ENCODE measurements at places on chromosomes 2 and 18.

GRCh38 chr2:9824956-9825720, 18.1 kb upstream of the TAF1B start:
- DNase-seq, result no peak

DNA sequence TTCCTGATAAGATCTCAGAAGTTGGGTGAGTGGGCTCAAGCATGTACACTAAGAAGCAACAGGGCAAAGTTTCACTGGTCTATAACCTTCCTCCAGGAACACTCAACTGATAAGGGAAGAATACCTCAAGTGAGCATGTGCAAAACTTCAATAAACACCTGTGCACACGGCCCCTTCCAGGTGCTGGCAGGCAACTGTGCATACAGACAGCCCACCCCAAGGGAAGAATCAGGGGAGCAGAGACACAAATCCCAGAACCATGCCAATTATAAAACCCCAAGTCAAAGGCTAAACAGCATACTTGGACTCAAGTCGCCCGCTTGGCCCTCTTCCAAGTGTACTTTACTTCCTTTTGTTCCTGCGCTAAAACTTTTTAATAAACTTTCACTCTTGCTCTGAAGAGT, 85.9 kb upstream of the RTN4 start:
- no peak for DNase-seq

- no peak for DNase-seq
Observed at GRCh38 chr2:180473456-180473855, 466.4 kb upstream of the CWC22 start.

- peak; percentile 47 for DNase-seq
Observed at GRCh38 chr18:28961669-28962228, 784.8 kb upstream of the CDH2 start.

- DNase-seq, result no peak
Observed at GRCh38 chr18:5584746-5585417, 41.1 kb upstream of the EPB41L3 start.

GRCh38 chr18:79772865-79773696, 24.7 kb upstream of the KCNG2 start:
- no peak for DNase-seq

- DNase-seq, result no peak
Observed at GRCh38 chr2:241188361-241189092, at the start of gene ANO7. ANO7 (plus strand) TSS chr2:241188677; CDS start chr2:241190064, 1,387 bp downstream.

DNA sequence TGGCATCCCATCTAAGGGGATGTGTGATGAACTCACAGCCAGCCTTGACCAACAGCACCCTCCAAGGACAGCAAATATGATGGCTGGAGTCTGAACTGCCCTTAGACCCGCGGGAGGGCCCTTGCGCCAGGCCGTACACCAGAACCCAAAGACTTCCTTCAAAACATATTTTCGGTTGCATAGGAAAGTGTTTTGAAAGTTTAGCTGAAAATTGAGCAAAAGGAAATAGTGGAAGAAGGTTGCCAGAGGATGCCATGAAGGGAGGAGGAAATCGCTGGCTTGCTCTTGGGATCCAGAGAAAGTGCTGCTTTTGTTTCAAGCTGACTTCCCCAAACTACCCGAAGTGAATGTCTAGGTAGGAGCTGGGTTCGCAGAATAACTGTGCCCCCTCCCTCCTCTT, 61.3 kb downstream of the IL1R2 start:
- no peak for DNase-seq

- no peak for DNase-seq
Observed at GRCh38 chr2:73937103-73937885, 10.6 kb downstream of the DGUOK start.

GRCh38 chr2:206876216-206876860, 63.0 kb upstream of the CPO start:
- DNase-seq, result no peak

DNA sequence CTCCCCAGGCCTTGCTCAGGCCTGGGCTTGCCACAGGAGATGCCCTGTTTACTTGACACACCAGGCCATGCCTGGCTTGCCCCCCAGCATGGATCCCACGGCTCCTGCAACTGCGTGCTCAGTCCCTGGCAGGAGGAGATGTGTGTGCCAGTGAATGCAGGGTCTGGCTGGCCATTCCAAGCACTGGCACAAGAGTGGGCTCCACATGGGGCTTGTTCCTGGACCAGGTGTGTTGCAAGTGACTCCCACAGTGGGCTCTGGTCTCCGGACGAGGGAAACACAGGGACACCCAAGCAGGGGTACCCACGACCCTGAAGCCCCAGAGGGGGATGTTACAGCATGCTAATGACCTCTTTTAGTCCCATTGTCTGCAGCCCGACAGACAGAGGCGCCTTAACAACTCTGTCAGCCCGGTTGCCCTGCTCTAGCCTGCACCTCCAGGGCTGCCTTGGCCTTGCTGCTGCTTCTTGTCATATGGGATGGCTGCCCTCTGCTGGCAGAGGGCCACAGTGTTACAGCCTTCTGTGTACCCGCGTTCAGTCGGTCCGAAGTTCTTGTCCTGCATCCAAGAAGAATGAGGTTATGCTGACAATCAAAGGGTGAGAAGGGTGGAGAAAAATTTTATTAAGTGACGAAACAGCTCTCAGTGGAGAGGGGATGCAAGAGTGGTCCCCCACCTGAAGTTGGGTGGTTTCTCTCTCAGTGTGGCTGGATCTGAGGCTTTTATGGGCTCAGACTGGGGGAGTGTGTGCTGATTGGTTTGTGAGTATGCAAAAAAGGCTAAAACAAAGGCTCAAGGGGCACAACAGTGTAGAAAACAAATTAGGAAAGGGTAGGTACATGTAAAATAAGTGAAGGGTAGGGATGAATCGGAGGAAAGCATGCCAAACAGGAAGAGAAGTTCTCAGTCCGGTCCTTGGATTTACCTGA, 180.4 kb downstream of the MBD5 start:
- no peak for DNase-seq

GRCh38 chr2:67877301-67877700, 185.5 kb downstream of the C1D start:
- no peak for DNase-seq

- no peak for DNase-seq
Observed at GRCh38 chr2:213034585-213034984, 116.8 kb downstream of the IKZF2 start.

DNA sequence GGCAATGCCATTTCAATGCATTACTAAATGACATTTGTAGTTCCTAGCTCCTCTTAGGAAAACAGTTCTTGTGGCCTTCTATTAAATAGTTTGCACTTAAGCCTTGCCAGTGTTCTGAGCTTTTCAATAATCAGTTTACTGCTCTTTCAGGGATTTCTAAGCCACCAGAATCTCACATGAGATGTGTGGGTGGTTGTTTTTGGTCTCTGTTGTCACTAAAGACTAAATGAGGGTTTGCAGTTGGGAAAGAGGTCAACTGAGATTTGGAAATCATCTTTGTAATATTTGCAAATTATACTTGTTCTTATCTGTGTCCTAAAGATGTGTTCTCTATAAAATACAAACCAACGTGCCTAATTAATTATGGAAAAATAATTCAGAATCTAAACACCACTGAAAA, 45.3 kb downstream of the HADHB start:
- no peak for DNase-seq

DNA sequence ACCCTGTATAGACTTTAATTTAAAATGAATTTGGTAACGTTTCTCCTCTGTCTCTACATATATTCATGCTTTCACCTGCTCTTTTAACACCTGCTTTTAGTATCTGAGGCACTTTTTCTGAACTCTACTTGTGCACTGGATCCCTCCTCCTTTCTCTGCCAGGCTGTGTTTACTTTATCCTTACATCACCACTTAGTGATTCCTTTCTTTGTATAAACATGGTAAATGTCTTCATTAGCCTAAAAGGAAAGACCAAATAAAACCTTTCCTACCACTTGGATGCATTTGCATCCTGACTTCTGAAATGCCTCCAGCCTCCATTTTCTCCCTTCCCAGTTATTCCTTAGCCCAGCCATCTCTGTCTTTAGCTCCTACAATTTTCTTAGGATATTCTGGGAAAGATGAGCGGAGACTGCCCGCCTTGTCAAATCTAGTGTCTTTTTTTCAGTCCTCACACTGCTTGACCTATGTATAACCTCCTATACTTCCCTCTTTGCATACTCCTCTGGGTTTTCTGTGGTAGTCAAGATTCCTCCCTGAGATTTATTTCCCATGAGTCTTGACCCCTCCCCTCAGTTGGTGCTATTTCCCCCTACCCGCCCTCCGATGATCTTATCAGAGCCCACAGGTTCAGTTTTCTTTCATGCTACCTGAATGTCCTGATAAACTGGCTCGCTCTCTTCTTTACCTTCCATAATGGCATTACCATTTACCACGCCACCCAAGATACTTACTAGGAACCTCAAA, 44.8 kb downstream of the REL start:
- peak; percentile 19 for DNase-seq

DNA sequence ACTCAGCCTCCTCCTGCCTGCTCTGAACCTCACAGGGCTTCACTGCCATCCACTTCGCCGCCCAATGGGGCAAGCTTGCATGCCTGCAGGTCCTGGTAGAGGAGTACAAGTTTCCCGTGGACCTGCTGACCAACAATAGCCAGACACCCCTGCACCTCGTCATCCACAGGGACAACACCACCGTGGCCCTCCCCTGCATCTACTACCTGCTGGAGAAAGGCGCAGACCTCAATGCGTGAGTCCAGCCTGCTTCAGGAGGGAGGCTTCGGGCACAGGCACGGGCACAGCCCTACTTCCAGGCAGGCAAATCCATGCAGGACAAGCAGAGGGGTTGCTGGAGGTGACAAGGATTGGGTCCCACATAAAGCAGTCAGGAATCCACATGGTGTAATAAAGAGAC, 1.2 kb downstream of the ANKRD53 start:
- DNase-seq, result no peak

DNA sequence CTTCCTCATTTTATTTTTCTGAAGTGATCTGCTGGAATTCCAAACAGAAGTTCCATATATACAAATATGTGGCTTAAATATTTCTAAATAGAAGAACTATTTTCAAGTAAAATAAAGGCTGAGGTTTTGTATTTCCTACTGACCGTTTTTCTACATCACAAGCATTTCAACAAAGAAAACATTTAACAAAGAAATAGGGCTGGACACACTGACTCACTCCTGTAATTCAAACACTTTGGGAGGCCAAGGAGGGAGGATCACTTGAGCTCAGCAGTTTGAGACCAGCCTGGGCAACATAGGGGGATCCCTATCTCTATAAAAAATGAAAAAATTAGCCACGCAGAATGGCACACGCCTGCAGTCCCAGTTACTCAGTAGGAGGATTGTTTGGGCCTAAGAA, 44.6 kb downstream of the TANK start:
- no peak for DNase-seq

DNA sequence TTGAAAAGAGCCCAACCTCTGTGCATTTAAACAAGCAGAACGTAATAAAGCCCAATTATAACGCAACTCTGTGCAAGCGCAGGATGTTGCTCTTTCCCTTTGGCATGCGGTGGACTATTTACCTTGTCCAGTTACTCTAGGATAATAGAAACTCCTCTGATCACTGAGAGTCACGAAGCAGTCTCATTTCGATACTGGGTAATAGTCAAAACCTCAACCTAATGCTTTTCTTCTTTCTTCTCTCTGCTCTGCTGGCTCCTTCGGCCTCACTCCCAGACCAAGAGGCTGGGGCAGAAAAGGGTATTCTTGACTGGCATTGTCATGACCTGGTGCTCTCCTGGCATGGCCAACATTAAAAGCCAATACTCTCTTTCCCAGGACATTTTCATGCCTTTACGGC, 89.7 kb upstream of the GCFC2 start:
- no peak for DNase-seq

GRCh38 chr18:48161191-48161910, 230.9 kb upstream of the SMAD2 start:
- DNase-seq, result peak; percentile 41

GRCh38 chr2:70668911-70669310, 99.1 kb downstream of the ADD2 start:
- no peak for DNase-seq

- DNase-seq, result no peak
Observed at GRCh38 chr18:56351911-56352500, 286.4 kb downstream of the TXNL1 start.

GRCh38 chr2:151760139-151760650, 25.9 kb upstream of the NEB start:
- no peak for DNase-seq

DNA sequence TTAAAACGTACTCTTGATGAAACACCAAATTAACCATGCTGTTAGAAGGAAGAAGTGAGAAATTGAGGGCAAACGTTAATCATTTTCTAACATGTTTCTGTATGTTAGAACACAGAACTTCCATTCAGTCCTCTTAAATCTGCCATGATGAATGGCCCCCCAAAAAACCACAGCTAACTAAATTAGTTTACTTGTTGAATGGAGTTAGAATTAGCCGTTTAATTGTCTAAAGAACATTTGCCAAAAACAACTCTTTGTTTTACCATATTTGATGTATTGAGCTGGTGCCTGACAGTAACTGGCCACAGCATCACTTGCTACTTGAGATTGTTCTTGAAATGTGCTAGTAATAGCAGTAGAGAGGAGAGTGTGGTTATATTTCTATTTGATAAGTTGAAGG, 12.7 kb downstream of the CCNYL1 start:
- DNase-seq, result no peak

GRCh38 chr2:196538646-196539045, 100.9 kb upstream of the CCDC150 start:
- DNase-seq, result no peak

DNA sequence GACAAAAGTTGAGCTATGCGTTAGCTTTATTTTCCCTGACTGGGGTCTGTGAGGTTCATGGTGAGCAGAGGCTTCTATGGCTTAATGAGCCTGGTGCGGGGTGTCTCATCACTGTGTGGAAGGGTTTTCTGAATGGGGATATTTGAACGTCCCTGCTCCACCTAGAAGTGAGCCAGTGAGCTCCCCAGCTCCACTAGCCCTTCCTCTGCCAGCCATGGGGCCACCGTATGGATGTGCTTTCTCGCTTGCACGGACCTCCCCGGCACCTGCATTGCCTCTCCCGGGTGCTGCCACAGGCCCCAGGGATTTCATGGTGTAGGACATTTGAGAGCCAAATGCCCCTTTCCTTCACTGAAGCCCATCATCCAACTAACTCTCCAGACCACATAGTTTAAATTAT, 37.8 kb downstream of the CYP26B1 start:
- no peak for DNase-seq

DNA sequence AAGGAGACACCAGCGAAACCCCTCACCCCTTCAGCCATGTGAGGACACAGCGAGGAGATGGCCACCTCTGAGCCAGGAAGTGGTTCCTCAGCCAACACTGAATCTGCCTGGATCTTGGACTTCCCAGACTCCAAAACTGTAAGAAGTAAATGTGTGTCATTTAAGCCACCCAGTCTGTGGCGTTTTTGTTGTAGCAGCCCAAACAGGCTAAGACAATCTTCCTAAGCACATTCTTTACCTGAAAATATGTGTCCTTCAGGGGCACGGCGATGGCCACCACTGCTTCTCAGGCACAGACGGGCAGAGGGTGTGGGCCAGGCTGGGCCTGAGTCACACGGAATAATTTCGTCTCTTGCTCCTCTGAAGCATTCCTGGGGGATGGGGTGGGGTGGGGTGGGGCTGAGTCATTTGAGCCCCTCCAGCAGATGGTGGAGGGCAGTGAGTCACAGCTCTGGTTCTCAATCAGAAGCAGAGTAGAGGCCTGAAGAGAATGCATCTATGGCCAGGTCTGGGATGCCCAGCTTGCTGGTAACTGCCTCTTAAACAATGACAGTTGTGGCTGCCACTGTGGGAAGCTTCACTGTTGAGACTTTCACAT, 142.4 kb downstream of the CAPN13 start:
- DNase-seq, result no peak

GRCh38 chr2:159661286-159661685, 44.9 kb upstream of the BAZ2B start:
- DNase-seq, result no peak

Measured in NCI-H345 (cell line).